ENCODE measurements at places on chromosomes 13 and 19.

DNA sequence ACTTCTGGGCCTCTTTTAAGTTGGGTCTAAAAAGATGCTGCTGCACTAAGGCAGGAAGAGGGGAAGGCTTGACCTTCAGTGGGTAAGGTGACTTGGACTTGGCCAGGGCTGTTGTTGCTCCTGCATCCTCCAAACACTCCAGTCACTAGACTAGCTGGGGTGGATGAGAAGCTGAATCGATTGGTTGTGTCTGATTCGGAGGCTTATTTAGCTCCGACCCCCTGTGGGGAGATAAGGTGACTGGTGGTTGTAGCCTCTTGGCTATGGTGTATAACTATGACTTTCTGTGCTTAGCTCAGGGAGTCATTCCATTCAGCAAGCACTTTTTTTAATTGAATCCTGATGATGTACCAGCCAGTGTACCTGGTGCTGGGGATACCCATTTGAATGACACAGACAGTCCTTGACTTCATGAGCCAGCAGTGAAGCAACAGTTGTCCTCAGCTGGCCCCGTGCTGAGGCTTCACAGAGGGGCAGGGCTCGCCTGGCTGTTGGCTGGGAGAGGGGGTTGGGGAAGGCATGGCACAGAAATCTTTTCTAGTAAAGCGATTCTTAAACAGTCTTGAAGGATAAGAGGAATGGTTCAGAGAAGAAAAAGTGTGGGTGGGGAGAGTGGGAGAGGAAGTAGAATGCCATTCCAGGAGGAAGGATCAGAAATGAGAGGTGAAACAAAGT is 9.9 kb downstream of the PCDH8 start:
- H3K36me3 ChIP-seq, result no peaks in the 10 kb centered on the region
- H3K27me3 ChIP-seq, result peaks cover 85% of the 10 kb centered on the region
- no peaks in the 10 kb centered on the region for H3K4me1 ChIP-seq
- H3K27ac ChIP-seq, result no peak overlapping the region

DNA sequence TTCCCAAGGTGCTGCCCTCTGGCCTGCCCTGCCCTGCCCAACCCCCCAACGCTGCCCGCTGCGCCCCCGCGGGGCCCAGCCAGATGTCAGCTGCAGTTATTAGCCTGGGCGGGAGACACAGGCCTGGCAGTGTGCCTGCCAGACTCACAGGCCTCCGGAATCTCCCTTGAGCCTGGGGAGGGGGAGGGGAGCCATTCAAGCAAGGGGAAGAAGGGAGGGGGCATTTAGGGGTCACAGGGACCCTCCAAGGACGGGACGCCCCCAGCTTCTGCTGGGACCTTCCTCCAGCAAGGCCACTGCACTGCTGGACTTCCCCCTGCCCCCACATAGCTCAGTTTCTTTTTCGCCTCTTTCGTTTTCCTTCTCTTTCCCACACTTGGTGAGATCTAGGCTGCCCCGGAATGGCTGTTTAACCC is 2.6 kb upstream of the JUNB start:
- DNase-seq, result no peak
- peaks cover 17% of the 10 kb centered on the region for H3K4me1 ChIP-seq
- peaks cover 45% of the 10 kb centered on the region for H3K36me3 ChIP-seq
- H3K4me3 ChIP-seq, result peak overlapping the region; percentile 81

DNA sequence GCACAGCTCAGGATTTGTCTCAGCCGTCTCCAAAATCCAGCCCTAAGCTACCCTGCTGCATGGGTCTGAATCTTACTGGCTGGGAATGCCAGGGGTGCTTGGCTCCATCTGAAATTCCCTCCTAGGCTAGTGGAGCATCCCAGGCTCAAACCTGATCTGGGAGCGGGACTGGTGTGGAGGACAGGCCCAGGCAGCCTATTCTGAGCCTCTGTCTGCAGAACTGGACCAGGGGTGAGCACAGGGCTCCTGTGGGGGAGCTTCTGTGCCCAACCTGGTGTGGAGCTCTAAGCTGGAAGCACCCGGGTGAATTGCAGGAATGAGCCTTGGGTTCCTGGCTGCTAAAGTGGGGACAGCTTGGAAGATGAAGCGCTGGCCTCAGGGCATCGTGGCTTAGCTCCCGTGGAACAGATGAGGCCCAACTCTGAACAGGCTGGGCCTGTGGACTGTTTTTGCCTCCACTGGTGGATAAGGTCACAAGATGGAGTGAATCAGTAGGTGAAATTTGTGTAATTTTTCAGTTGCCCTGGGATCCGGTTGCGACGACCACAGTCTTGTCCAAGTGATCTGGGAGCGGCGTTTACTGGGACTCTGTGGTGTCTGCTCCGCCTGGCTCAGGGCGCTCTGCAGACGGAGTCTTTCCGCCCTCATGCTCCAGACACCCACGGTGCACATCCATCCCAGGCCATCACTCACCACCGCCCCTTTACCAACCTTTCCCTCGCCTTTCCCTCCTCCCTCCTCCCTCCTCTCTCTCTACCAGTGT is 79.5 kb downstream of the TEX29 start:
- no peak overlapping the region for H3K4me3 ChIP-seq
- peaks cover under 1% of the 10 kb centered on the region for H3K27me3 ChIP-seq
- no peak overlapping the region for H3K27ac ChIP-seq

DNA sequence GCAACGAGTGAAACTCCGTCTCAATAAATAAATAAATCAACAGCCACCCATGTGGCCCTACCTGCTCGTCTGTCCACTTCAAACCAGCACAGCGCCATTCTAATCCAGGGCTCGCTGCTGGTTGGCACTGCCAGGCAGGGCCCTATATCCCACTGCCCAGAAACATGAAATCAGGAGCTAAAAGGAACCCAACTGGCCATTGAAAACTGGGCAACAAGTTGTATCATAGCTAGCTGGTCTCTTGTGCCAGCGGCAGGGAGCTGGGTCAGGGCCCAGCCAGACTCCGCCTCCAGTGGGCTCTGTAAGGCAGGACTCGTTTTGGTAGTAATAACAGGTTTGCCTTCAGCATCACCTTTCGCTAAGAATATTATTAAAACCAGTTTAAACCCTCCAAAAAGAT is 39.3 kb downstream of the GGACT start:
- no peaks in the 10 kb centered on the region for H3K4me1 ChIP-seq
- no peaks in the 10 kb centered on the region for H3K36me3 ChIP-seq
- H3K27me3 ChIP-seq, result no peaks in the 10 kb centered on the region
- H3K27ac ChIP-seq, result no peak overlapping the region
- no peak for DNase-seq

GRCh38 chr13:34155931-34156607 is 338.1 kb downstream of the RFC3 start:
- no peaks in the 10 kb centered on the region for H3K36me3 ChIP-seq
- no peaks in the 10 kb centered on the region for H3K27me3 ChIP-seq
- H3K27ac ChIP-seq, result no peak overlapping the region
- no peak for DNase-seq
- no peak overlapping the region for H3K4me3 ChIP-seq
- no peaks in the 10 kb centered on the region for H3K4me1 ChIP-seq

DNA sequence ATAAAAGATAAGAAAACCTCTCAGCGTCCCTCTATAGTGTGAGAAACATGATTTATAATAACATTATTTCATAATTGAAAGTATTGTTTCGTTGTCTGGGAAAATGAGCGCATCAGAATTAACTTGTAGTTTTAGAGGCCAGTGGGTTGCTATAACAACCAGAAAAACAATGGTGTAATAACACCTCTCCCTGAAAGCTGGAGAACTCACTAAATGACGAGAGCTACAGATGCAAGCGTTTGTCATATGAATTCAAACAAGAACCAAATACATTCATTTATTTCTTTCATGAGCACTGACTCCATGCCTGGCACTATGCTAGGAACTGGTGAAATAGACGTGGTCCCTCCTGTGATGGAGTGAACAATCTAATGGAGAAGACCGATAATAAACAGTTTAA is 16.3 kb downstream of the KBTBD7 start:
- H3K4me1 ChIP-seq, result no peaks in the 10 kb centered on the region
- H3K36me3 ChIP-seq, result no peaks in the 10 kb centered on the region
- no peak for DNase-seq
- H3K27ac ChIP-seq, result no peak overlapping the region

DNA sequence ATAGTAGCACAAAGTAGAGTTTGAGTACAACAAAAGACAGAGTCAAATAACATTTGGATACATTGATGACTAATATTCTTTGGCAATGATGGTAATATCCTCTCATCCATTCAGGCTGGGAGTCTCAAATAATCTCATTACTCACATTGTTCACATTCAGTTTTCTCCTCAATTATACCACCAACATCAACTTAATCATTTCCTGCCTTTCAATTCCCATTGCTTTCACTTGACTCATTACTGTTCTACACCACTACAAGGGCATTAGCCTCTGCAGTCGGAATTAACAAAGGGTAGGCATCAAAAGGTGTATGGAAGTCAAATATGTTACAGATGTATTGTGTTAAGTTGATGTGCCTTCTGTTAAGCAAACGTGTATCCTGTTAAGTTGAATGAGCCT is 518.4 kb upstream of the SLITRK1 start:
- H3K4me3 ChIP-seq, result no peak overlapping the region
- no peaks in the 10 kb centered on the region for H3K27me3 ChIP-seq
- no peak for DNase-seq
- H3K4me1 ChIP-seq, result no peaks in the 10 kb centered on the region
- no peak overlapping the region for H3K27ac ChIP-seq
- peaks cover 2% of the 10 kb centered on the region for H3K36me3 ChIP-seq

- no peak for DNase-seq
- peaks cover 55% of the 10 kb centered on the region for H3K36me3 ChIP-seq
- peak overlapping the region; percentile 96 for H3K4me3 ChIP-seq
- no peaks in the 10 kb centered on the region for H3K27me3 ChIP-seq
These were observed 1.8 kb downstream of the GADD45B start for GRCh38 chr19:2477732-2478191.

DNA sequence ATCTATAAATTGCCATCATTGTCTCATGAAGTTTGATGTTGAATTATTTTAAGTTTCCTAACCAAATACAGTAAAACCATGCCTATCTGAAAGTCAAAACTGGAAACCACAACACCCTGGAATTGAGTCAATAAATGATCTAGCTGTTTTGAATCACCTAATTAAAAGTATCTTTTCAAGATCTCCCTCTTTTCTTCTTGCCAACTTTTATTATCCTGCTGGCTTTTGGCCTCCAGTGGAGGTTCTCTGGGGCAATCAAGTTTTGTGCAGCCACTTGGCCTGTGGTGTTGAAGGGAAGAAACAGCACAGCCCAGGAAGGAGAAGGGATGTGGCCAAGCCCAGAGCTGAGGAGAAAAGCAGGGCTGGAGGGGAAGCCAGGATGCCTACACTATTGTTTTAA is 255.4 kb downstream of the COG6 start:
- DNase-seq, result no peak
- peaks cover 25% of the 10 kb centered on the region for H3K27me3 ChIP-seq
- H3K4me1 ChIP-seq, result no peaks in the 10 kb centered on the region
- H3K36me3 ChIP-seq, result no peaks in the 10 kb centered on the region
- no peak overlapping the region for H3K27ac ChIP-seq

DNA sequence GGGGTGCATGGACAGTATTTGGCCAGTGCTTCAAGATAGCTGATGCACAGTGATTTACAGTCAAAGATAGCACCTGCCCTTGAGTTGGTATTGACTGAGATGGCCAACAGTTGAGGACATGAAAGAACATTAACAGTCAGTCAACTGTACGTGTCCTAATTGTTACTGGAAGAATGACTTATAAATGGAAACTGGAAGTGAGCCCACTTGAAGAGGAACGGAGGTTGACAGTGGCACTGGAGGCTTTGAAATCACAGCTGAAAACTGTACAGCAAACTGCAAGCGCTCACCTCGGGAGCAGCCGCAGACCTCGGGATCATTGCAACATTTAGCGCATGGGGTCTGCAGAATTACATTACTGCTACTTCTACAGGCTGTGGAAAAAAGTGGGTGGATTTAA is 77.1 kb downstream of the GGACT start:
- DNase-seq, result no peak
- no peak overlapping the region for H3K27ac ChIP-seq
- peaks cover 7% of the 10 kb centered on the region for H3K4me1 ChIP-seq
- H3K27me3 ChIP-seq, result no peaks in the 10 kb centered on the region

DNA sequence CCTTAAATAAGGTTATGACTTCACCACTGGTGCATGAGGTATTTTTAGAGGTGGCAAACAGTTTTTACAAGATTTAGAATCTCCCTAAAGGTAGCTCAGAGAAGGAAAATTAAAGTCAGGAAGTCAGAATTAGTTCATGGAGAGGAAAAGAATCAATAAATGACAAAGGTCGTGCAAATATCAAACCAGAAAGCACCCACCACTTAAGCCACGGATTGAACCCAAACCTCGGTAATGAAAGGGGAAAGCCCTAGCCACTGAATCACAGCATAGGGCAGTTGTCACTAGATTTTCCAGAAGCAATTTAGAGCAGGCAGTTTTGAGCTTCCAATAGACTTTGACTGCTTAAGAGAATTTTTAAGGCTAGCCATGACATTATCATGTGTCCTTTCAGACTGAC is 1590.4 kb downstream of the SLITRK1 start:
- no peak overlapping the region for H3K27ac ChIP-seq
- no peaks in the 10 kb centered on the region for H3K27me3 ChIP-seq
- no peak for DNase-seq
- H3K4me1 ChIP-seq, result no peaks in the 10 kb centered on the region
- H3K4me3 ChIP-seq, result no peak overlapping the region

- H3K27me3 ChIP-seq, result no peaks in the 10 kb centered on the region
- H3K4me1 ChIP-seq, result no peaks in the 10 kb centered on the region
- no peak for DNase-seq
- no peak overlapping the region for H3K4me3 ChIP-seq
These were observed 809.6 kb downstream of the EFNB2 start for GRCh38 chr13:105725887-105726286.

DNA sequence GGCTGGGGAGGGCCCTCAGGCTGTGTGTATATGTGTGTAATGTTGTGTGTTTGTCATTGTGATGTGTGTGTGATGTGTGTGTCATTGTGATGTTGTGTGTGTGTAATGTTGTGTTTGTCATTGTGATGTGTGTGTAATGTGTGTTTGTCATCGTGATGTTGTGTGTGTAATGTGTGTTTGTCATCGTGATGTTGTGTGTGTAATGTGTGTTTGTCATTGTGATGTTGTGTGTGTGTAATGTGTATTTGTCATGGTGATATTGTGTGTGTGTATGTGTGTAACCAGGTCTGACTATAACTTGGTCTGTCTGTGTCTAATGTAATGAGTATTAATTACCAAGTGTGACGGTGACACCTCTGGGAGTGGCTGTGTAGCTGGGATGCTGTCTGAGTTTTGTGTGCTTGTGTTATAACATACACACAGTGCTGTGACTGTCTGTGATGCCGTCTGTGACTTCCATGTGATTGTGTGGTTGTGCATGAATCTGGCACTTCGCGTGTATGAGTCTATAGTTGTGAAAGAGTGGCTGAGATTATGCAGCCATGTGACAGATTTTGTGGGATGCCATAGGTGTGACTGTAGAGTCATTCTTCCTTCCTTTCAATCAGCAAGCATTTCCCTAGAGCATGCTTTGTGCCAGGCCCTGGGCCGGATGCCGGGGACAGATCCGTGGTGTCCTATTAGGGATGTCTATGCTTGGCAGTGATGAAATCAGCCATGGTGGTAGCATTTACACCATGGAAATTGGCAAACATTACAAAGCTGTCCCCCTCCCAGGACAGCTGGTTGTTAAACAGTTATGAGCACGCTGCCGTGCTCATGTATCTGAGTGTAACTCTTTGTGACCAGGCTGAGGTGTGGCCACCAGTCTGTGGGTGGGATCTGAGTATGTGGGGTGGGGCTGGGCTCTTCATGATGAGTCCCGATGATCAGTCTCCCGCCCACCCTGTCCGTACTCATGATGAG is 6.4 kb downstream of the TNFSF14 start:
- H3K27ac ChIP-seq, result no peak overlapping the region
- H3K4me1 ChIP-seq, result peaks cover 55% of the 10 kb centered on the region
- DNase-seq, result peak; percentile 50
- H3K4me3 ChIP-seq, result no peak overlapping the region
- H3K36me3 ChIP-seq, result peaks cover 56% of the 10 kb centered on the region

GRCh38 chr13:97780486-97780885 is 173.0 kb upstream of the IPO5 start:
- H3K4me1 ChIP-seq, result no peaks in the 10 kb centered on the region
- no peaks in the 10 kb centered on the region for H3K36me3 ChIP-seq
- H3K4me3 ChIP-seq, result no peak overlapping the region

All from effector memory CD8-positive, alpha-beta T cell (primary cell).